ENCODE measurements at places on chromosomes 6 and 20.

GRCh38 chr6:16691324-16691723 lies 69.9 kb downstream of the ATXN1 start:
- DNase-seq: no peak

DNA sequence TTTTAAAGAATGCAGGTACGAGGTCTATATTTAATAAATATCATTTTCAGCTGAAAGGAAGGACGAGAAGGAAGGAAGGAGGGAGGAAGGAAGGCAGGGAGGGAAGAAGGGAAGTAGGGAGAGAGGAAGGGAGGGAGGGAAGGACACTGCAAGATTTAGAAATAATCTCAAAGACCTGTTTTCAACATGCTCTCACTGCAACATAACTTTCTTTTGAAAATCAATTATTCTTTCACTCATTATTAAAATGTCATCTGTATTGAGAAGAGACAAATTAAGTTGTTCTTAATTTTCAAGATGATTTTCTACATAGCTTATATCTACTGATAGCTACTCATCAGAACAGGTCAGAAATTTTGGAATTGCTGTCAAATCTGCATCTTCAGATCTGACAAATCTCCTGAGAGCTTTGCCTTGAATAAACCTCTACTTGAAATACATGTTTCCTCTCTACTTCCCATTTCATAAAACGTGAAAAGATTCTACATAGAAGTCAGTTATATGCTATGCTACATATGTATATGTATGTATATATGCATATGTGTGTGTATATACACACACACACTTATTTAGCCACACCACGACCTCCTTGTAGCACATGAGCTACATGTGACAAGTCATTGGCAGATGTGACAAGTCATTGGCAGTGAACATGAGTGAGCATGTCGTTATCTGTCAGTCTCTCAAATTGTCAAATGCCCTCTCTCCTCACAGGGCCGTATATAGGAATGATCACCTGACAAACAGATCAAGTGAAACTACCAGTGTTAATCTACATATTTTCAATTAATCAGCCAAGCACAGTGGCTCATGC lies 241.6 kb downstream of the LY86 start:
- DNase-seq: no peak

- DNase-seq: no peak
These were observed 40.2 kb downstream of the HBS1L start for GRCh38 chr6:135014353-135014832.

- DNase-seq: peak; percentile 93
These were observed 1.6 kb downstream of the MARCKS start for GRCh38 chr6:113858480-113859348.

DNA sequence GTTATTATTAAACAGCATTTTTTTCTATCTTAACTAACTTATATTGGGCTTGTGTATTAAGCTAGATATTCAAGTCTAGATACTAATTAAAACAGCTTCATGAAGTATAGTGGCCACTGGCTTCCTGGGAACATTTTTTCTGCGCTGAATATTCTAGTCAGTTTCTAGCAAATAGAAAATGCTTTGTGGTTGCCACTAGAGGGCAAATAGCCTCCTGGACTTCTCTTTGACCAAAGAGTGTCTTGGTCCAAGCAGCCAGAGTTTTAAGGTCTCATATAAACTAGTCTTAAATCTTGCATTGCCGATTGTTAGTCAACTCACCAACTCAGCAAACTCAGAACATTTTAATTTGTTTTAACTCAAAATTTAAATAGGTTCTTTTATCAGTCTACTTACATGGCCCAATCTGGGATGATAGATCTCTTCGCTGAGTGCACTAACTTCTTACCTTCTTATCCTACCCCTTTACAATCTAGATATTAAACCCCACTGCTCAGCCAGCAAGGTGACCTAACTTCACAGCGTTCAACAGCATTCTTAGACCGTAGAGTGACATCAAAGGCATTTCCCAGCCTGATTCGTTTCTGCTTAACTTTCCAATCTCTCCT lies 24.6 kb upstream of the ID4 start:
- DNase-seq: no peak

DNA sequence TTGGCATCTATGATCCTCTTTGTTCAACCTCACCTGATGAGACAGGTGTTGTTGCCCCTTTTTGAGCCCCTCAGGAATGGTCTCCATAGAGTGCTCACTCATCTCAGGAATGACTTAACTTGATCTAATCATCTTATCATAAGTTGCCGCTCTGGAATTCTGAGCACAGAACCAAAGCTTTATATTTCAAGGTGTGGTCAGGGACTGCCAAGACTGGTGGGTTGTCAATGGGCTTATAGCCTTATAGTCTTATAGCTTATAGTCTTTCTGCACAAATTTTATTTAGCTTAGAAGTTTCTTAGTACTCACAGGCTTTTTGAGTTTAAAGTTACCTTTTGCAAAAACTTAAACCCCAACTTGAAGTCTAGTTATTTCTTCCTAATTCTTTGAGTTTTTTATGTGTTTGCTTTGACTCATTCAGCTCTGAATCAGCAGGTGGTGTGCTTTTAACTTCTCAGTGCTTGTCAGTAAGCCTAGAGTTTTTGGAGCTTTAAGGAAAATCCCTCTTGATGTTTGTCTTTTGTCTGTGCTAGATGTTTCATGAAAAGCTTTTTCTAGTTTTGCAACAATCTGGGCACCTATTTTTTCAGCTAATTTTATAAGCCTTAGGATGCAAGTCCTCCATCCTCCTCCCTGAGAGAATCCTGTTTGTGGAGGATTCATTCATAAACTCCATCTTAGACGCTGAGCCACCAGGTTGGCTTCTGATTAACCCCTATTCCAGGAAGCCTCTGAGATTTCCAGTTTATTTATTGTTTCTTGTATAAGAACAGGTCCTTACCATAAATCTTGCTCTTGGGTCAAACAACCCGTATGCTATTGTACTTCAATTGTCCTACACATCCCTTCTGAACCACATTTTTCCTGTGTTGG lies 72.3 kb upstream of the SSTR4 start:
- no peak for DNase-seq

DNA sequence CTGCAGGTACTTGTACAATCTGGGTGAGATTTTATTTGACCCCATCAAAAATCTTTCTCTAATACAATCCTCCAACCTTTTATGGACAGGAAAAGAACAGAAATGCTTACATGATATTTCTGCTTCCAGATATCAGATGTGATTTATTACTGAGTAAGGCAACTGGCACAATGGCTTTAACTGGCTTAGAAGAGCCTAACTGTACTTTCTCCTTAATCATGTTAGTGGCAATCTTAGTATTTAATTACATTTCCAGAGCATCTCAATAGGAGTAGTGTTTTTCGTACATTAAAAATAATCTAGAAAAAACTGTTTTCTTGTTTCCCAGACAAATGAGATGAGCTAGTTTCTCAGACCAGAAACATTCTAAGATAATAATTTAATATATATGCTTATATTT lies 251.6 kb downstream of the KCNQ5 start:
- DNase-seq: no peak

GRCh38 chr6:55047451-55048044 lies 126.8 kb upstream of the HCRTR2 start:
- peak; percentile 2 for DNase-seq

- DNase-seq: no peak
These were observed 20.7 kb downstream of the DIDO1 start for GRCh38 chr20:62905536-62906117.

DNA sequence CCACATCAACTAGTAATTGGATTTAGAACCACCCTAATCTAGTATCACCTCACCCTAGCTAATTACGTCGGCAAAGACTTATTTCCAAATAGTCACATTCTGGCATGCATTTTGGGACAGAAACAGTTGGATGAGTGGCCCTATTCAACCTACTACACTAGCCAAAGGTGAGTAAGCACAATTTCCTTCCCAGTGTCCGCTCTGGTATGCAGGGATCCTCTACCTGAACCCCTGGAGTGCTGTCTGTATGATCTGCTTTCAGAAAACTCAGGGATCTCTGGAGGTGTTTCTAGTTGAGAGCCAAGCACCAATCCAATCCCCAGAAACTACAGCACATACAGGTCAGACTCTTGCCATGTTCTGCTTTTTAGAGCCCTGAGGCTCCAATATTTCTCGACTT lies 717.4 kb upstream of the MANEA start:
- no peak for DNase-seq

- no peak for DNase-seq
These were observed 4.5 kb downstream of the ETV7 start for GRCh38 chr6:36382976-36383375.

DNA sequence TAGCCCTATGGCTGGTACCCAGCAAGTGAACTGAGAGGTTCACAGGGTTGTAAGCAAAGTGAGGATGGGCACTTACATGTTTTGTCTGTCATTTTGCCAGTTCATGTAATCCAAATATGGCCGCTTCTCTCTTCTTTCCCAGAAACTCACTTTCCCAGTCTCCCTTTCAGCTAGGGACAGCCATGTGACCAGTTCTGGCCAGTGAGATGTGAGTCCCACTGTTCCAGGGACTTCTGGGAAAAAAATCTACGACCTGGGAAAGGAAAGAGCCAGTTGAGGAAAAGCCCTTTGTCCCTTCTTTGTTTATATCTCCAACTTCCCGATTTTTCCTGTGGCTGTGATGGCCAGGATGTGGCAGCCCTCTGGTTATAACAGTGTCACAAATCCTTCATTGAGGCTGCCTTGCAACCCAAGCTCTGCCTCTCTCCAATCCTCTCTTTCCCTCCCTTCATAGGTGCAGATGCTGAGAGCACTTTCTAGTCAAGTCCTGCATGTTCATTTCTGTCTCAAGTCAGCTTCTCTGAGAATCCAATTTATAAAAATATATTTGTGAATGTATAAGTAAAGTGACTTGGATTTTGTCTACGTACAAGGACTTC lies 148.6 kb upstream of the ZFP64 start:
- no peak for DNase-seq

- no peak for DNase-seq
These were observed 425.3 kb downstream of the KIF16B start for GRCh38 chr20:16147916-16148315.

DNA sequence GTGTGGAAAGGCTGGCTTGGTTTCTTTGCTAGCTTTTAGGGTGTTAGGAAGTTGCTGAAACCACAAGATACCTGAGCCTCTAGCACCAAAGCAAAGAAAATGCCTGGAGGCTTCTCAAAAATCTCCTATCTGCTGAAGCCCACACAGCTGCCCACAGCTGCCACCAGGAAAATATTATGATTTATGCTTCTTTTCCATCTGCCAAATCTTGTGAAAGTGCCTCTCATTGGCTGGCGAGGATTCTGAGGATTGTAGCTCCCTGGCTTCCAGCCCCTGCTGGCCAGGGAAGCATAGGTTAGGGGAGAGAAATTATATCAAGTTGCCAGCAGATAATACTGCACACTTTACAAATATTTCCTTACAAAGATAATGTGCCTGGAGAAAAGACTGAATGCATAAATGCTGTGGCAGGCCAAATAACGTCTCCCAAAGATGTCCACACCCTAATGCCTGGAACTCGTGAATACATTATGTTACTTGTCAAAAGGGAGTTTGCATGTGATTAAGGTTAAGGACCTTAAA lies 98.4 kb downstream of the MRPL14 start:
- DNase-seq: no peak

DNA sequence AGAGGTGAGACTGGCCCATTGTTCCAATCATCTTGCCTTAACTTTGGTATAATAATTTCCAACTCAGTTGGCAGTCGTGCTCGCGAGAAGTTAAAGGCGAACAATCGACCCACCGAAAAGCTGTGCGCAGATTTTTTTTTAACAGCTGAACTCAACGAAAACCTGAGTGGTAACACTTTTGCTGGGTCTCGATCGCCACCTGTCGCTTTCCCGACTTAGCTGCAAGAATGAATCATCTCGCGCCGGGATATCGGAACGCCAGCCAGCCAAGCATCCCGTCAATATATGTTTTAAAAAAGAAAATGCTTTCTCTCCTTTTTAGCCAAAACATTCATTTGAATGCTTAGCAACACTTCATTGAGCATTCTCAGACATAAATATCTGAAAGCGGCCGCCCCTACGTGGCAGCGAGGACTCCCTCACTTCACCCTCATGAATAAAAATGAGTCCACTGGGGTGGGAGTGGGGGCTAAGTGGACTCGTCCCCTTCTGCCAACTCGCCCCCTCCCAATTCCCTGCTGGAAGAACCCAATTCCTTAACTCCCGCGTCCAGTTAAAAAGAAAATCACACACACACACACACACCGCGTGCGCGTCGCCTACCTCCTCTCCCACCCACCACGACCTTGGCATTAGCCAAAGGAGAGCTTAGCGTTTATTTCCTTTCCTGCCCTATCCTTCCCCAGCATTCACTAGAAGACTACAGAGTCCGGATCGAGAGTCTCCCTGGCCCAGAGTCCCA lies 1.5 kb downstream of the COL12A1 start:
- no peak for DNase-seq

- no peak for DNase-seq
These were observed 238.7 kb downstream of the BMP7 start for GRCh38 chr20:57027777-57028176.

GRCh38 chr6:105748737-105749161 lies 337.4 kb upstream of the PRDM1 start:
- DNase-seq: no peak

DNA sequence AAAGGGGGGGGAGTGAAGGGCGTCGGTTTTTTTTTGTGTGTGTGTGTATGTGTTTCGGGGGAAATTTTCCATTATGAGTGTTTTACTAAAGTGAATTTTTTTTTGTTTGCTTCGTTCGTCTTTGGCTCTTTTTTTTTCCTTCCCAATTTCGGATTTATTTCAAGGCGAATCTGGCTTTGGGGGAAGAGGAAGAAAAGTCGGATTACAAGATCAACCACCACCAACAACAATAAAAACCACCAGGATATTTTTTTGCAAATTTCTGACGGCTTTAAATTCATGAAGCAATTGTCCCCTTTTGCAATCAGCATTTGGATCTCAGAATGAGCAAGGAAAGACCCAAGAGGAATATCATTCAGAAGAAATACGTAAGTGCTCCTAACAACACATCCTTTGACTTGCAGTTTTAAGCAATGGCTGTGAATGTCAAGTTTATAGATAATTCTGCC lies 372 bp downstream of the JARID2 start:
- DNase-seq: no peak

DNA sequence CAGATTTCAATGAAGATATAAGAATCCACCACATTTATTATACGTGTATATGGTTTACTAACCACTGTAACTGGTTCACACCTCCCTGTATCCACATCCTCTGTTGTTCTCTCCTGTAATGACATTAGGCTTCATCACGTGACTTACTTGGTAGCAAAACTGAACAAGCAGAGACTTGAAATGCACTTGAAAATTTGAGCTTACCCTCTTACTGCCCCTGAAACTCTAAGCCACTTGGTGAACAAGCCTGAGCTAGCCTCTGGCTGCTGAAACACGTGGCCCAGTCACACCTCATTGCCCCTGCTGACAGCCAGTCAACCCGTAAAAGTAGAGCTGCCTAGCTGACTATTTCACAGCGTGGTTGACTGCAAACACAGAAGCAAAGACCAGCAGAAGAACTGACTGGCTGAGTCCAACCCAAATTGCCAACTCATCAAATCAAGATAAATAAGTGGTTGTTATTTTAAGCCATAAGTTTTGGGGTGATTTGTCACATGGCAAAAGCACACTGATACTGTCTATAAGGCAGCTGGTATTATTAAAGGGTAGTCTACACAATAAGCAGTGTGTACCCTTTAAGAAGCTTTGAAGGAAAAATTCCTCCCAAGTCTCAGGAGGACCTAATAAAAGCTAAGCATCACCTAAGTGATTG lies 109.0 kb downstream of the RALGAPA2 start:
- peak; percentile 36 for DNase-seq

Data from GM12891 (cell line).